Foreskin keratinocyte (primary cell): ENCODE measurements at places on chromosomes 1 and 21.

DNA sequence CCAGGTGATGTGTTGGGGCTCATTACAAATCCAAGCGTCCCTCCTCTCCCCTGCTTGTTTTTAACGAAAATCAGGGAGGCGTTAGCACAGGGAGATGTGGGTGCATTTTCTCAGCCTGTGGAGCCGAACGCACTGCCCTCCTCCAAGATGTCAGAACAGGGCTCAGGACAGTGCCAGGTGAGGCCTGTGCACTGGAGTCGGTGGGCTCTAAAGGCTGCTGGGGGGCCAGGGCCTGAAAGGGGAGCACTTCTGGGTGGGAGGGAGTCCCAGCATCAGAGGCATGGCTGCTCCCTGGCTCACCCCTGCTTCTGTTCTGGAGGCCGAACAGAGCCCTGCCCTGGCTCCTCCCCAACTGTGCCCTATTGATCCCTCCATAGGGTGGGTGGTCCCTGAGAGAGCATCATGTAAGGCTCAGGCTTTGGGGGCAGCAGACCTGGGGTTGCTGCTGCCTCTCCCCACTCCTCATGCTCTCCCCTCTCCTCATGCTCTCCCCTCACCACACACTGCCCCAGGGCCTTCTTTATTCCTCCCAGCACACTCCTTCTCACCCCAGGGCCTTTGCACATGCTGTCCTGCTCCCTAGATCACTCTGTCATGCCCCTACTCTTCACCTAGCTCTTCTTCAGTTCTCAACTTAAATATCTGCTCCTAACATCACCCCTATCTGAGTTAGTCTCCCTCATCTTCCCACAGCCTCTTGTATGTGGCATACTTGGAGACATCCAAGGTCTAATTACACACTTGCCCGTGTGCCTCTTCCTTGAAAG is 725.2 kb downstream of the PTPRU start:
- DNase-seq, result no peak

GRCh38 chr1:219682788-219683187 is 69.9 kb upstream of the ZC3H11B start:
- DNase-seq, result no peak

GRCh38 chr1:216293683-216294082 is 129.6 kb downstream of the USH2A start:
- no peak for DNase-seq

- no peak for DNase-seq
Measured at GRCh38 chr1:168344517-168344916, 63.8 kb downstream of the TBX19 start.

- no peak for DNase-seq
Measured at GRCh38 chr1:57272150-57272549, 151.7 kb downstream of the DAB1 start.

GRCh38 chr1:170495006-170495405 is 37.0 kb upstream of the GORAB start:
- no peak for DNase-seq

DNA sequence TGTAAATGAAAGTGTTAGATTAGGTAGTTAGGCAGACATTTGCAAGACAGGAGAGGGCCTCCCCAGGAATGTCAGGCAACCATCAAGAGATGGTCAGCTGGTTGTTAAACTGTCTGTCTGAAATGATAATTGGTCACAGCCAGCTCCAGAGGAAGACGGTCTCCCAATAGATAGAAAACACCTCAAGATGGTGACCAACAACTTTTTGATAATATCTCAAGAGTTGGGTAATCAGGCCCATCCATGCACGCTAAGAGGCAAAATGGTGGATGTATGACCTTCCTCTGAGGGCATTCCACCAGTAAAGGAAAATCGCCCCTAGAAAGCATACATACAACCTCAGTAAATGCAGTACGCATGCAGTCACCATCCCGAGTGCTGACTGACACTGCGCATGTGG is 118.2 kb downstream of the MAP3K21 start:
- DNase-seq, result no peak

DNA sequence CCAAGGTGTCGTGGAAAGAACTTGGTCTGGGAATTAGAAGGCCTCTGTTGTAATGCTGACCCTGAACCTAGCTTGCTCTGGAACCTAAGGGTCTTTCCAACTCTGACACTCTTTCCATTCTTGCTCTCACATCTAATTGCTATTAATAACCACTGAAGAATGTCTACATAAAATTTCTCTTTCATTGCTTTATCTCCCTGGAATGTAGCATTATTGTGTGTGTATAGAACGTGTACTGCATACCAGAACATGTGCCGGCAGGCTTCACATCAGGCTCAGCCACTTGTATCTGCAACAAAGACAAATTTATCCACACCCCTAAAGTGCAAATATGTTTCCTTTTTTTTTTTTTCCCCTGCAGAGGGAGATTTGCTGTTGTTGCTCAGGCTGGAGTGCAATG is 13.9 kb upstream of the LAX1 start:
- DNase-seq, result peak; percentile 97

DNA sequence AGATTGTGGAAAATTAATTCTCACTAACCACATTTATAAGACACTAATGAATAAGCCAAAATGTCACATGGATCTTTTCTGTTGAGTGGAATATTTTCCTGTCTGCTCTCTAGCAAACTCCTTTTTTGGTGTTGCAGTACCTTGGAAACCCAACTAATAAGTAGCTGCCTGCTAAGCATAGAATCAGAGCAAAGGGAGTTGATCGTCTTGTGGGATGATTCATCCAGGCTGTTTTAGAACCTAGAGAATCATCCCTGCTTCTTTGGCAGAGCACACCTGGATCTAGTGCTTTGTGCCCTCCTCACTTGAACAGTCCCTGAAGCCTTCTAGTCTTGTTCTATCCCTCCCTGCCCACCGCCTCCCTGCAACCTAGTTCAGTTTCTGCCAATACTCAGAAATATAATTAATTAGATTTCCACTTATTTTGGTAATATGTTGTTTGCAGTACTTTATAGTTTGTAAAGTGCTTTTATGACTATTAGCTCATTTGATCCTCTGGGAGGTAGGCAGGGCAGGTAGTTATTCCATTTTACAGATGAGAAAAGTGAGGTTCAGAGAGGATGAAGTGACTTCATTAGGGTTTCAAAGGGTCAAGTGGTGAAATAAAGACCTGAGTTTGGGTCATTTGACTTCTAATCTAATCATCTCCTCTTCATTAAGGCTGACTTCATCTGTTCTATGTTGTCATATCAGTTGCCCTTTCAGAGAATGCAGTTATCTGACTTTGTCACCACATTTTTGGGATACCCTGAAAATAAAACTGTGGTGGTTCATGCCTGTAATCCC is 2.5 kb downstream of the AGO4 start:
- DNase-seq, result peak; percentile 76

DNA sequence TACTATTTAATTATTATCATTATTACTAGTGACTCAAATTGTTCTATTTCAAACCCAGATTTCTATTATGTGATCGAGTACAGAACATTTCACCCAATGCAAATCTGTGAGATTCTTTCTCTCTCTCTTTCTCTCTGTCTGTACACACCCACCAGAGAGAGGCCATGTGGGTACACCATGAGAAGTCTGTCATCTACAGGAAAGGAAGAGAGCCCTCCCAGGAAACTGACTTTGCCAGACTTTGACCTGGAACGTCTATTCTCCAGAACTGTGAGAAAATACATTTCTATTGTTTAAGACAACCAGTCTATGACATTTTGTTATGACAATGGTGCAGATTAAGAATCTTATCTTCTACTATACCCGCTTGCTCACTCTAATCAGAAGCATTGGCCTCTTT is 1091.6 kb downstream of the TTLL7 start:
- DNase-seq, result no peak

DNA sequence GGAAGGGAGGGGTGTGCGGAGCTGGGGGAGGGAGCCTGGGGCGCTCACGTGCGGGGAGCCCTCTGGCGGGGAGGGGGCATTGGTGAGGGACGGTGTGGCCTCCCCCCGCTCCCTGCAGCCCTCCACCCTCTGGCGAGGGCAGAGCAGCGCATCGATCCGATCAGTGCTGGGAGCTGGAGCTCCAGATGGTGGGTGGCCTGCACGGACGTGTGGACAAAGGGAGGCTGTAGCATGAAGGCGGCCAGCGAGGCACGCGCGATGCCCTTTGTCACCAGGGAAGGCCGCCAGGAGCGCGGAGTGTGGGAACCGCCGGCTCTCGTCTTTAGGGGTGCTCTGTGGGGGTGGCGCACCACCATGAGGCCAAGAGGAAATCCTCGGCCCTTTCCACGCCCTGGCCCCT is 5.4 kb upstream of the HES5 start:
- no peak for DNase-seq

DNA sequence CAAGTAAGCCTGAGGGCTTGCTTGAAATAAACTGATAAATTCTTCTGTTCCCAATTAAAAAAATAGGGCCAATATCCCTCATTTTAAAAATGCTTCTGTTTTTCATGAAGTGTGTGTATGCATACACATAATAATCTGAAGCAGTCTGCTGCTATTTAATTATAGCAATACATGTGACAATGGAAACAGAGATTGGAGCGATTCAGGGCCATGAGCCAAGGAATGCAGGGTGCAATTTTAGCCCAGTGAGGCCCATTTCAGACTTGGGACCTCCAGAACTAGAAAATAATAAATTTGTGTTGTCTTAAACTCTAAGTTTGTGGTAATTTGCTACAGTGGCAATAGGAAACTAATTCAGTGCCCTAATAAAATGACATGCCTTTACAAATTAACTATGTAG is 264.9 kb downstream of the LTN1 start:
- no peak for DNase-seq

- no peak for DNase-seq
Measured at GRCh38 chr1:108504447-108504846, 54.3 kb downstream of the NBPF6 start.

- DNase-seq, result no peak
Measured at GRCh38 chr1:182200025-182200812, 138.7 kb upstream of the ZNF648 start.

- DNase-seq, result no peak
Measured at GRCh38 chr1:14794136-14794768, 195.8 kb downstream of the KAZN start.

DNA sequence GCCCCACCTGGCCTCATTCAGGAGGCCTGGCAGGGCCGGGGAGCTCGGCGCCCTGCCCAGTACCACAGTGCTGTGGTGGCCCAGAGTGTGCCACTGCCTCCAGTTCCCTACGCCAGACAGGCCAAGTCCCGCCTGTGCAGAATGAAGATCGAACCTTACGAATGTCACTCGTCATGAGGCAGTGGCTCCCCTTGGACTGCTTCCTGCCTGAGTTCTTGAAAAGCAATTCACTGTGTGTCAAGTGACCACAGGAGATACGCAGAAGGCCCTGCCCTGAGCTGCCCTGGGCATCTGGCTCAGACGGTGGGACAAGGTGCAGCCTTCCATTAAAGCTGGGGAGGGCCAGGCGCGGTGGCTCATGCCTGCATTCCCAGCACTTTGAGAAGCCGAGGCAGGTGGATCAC is 49.6 kb upstream of the LRP8 start:
- DNase-seq, result no peak

DNA sequence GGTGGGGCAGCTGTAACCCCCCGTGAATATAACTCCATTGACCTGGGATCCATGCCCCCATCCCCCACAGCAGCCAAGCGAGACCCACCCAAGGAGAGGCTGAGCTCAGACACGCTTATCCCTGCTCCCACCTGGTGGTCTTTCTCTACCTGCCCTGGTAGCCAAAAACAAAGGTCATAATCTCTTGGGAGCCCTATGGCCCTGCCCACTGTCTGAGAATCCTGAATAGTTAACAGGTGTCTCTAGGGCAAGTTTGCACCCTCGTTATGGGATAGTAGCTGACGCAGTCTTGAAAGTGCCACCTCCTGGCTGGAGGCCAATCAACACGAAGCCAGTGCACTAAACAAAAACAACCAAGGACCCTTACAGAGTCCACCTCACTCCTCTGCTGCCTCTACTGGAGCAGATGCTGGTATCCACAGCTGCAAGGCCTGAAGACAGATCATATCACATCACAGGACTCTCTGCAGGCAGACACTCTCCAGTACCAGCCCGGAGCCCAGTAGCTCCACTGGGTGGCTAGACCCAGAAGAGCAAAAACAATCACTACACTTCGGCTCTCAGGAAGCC is 134.3 kb upstream of the C1orf174 start:
- DNase-seq, result no peak

DNA sequence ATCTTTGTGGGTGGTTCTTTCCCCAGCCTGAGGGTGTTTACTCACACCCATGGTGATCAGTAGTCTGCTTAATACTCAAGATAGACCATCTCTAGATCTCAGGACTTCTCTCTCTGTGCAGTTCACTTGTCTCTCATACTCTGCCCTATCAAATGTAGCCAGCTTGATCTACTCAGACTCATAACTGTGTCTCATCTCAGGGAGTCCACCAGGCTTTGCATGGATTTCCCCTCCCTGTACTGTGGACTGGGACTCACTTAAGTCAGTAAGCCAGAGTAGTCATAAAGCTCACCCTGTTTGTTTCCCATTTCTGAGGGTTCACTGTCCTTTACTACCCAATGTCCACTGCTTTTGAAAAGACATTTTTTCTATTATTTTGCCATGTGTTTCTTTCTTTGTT is 41.8 kb downstream of the LYPLAL1 start:
- DNase-seq, result peak; percentile 11

DNA sequence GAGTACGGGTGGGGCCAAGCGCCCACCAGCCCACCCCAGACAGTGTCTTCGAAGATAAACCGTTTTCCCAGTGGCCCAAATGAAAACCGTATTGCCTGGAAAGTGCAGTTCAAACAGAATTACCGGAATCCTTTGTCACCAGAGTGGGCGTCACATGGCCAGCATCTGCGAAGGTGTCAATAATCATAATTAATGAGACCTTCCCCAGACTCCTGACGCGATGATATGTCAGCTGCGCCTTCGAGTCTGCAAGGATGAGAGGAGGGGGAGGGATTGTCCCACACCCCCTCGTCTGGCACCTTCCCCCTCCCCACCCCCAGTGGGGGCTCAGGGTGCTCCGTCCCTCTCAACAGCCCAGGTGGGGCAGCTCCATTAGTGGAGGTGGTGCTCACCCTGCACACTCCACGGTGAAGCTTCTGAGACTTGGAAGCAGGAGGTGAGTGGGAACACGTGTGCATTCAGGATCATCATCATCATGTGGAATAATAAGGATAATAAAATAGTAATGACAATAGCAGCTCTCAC is 215.1 kb downstream of the PTPRU start:
- no peak for DNase-seq
